ENCODE measurements at places on chromosomes 2 and 18.
A peak's percentile ranks its signal among the peaks of the same experiment; 100 is the strongest.

DNA sequence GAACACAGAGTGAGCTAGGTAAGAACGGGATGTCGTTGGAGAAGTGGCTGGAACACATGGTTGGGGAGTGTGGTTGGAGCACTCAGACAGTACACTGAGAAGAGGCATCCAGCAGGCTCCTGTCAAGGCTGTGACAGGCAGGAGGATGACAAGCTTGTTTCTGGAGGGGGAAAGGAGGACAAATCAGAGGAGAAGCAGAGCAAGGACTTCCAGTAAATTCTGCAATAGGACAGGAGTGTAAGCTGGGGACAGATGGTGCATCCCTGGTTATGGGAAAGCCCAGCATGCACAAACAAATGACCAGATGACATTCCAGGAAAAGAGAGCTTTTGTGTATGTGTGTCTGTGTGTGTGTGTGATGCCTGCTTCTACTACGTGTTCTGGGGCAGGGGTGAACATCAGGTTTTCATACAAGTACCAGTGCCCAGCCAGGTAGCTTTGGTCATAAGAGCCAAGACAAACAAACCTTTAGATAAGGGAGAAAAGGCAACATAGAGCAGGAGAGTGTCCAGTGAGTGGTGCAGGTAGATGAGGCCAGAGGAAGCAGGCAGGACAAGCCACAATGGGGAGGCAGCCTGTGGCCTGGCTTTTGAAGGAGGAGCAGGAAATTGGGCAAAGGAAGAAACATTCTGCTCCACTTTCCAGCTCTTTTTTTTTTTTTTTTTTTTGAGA is 32.1 kb upstream of the MAPK4 start:
- no peak for DNase-seq

GRCh38 chr2:186697536-186697935 is 3.7 kb downstream of the FAM171B start:
- no peak for DNase-seq

GRCh38 chr18:7666195-7666776 is 99.2 kb downstream of the PTPRM start:
- no peak for DNase-seq

DNA sequence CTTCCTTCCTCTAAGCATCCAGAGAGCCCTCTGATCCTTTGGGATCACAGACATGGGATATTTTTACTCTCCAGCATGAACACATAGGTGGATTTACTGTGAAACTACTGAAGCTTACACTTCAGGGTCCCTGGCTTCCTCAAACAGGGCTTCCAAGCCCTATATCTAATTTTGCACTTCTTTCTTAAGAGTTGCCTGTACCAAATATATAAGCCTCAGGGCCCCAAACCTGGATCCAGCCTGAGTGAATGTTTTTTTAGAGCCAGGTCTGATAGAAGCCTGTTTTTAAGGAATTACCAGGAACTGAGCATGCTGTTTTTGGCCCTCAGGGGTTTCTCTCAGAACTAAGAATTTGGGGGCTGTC is 13.2 kb upstream of the KCMF1 start:
- DNase-seq = no peak

DNA sequence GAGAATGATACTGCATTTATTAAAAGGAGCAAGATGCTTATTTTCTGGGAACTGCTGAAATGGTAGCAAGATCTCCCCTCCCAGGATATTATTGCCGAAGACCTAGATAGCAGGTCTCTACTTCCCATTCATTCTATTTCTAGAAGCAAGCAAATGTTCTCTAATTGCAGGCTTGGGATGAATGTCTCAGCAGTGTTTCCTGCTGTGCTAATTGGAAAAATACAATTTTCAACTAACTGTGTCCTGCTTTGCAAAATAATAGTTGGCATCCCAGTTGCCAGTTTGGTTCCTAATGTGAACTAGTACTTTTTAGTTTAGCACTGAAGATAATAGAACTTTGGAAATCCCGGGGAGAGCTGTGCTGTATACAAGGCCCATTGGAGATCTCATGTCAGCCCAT is 26.1 kb downstream of the SLC20A1 start:
- no peak for DNase-seq

GRCh38 chr2:31962757-31963361 is 47.9 kb downstream of the MEMO1 start:
- DNase-seq = peak; percentile 88
